ENCODE measurements at places on chromosomes 1 and 21.

DNA sequence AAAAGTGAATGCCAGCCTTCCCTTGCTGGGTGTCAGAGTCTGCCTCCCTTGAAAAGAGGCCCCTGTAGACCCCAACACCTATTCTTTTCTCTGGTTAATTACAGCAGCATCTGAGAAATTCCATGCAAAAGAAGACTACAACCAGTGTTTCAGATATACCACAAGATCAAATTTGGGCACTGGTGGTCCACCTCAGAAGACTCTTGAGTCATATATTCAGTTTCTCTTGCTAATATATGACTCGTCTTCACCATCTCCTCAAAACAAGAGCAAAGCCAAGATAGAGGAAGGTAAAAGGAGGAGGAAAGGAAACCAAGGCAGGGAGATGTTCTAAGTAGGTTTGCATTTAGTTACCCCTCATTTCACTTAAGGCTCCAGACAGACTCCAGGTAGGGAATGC is 259.9 kb downstream of the ZNF648 start:
- no peak for DNase-seq

GRCh38 chr1:53629101-53629691 is 109.8 kb downstream of the GLIS1 start:
- no peak for DNase-seq

GRCh38 chr1:46422261-46422871 is 28.2 kb downstream of the FAAH start:
- DNase-seq = peak; percentile 19

GRCh38 chr1:106465666-106466065 is 590.8 kb upstream of the PRMT6 start:
- no peak for DNase-seq

DNA sequence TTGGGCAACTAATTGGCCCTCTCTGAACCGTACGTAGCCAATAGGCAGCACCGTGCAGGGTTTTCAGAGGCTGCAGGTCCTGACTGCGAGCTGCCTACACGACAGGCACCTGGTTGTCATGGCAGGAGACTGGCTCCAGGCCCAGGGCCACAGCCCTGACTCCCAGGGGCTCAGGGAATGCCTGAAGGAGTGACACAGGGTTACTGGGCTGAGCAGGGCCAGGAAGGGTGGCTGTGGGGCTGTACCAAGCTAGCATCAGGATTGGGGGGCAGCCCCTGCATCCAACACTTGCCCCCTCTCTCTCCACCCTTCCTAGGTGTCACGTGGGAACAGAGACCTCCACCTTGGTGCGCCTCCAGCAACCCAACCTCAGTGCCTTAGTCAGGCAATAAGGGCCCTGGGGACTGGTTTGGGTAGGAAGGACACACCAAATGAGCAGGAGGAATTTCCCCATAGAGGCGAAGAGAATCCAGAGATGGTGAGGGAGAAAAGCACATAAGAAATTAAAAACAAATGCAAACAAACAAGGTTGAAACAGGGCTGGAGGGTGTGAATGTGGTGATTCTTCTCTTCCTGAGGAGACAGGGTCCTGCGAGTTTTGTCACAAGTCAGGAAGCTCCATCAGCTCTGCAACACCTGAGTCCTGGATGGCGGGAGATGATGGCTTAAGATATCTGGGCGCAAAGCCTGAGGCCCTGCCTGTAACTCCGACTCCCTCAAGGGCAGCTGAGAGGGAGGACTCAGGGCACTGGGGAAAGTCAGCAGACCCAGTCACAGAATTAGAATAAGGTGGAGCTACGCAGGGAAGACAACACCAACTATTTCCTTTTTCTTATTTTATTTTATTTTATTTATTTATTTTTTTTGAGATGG is 19.7 kb upstream of the RNU1-4 start:
- DNase-seq = no peak

All from CD4-positive, alpha-beta T cell treated with Interleukin-15 for 4 hours (primary cell).